ENCODE measurements at places on chromosomes 16 and 17.

DNA sequence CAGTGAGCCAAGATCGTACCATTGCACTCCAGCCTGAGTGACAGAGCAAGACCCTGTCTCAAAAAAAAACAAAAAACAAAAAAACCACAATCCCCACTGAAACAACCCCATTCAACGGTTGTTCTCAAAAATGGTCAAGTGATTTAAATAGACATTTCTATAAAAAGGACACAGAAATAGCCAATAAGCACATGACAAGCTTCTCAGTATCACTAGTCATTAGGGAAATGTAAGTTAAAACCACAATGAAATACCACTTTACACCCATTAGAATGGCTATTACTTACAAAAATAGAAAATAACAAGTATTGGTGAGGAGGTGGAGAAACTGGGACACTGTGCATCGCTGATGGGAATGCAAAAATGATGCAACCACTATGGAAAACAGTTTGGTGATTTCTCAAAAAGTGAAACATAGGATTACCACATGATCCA, 26.6 kb upstream of the MYLK3 start:
- DNase-seq, result no peak

DNA sequence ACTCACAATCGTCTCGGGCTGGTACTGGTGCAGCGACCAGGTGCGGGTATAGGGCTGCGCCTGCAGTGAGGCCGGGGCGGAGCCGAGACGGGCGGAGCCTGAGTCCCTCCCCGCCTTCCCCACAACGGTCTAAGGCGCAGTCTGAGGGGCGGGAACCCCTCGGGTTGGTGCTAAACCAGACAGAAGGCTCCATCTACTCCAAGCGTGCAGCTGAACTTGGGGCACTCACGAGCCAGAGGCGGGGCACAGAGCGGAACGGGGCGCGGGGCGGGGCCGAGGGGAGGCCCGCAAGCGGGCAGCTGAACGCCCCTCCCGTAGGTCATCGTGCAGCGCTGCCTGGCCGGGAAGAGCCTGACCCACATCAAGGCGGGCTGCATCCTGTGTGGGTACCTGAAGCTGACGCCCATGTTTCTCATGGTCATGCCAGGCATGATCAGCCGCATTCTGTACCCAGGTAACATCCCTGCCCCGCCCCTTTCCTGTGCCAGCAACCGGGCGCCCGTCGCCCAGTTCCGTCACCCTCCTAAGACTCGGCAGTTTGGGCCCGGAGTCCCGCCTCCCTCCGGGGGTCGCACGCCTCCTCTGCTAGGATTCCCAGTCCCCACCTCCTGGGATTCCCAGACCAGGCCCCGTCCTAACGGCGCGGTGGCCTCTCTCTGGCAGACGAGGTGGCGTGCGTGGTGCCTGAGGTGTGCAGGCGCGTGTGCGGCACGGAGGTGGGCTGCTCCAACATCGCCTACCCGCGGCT, 5.0 kb downstream of the SLC5A2 start:
- peak; percentile 82 for DNase-seq

- no peak for DNase-seq
These were observed 56.3 kb downstream of the XYLT1 start for GRCh38 chr16:17414421-17414820.

DNA sequence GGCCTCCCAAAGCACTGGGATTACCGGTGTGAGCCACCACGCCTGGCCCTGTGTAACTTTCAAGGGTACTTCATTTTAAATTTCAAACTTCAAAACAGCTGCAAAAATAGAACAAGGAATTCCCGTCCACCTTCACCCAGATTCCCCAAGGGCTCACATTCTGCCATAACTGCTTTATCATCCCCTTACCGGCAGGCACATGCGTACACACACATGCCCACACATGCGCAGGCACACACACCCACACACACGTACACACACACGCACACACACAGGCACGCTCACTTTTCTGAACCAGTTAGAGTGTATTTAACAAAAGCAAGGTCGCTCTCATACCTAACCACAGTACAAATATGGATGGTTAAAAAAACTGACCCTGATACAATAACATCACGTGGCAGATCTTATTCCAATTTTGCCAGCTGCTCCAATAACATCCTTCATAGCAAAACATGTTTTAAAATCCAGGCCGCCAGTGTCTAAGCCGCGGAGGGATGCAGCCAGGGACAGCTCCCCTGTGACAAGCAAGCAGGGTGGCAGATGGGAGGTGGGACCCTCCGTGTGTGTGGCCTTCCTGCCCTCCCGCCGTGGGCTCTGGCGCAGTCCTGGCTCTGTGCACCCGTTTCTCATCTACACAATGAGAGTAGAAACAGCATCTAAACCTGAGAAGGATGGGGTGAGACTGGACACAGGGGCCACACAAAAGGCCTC, 23.1 kb downstream of the PDIA2 start:
- DNase-seq, result no peak

DNA sequence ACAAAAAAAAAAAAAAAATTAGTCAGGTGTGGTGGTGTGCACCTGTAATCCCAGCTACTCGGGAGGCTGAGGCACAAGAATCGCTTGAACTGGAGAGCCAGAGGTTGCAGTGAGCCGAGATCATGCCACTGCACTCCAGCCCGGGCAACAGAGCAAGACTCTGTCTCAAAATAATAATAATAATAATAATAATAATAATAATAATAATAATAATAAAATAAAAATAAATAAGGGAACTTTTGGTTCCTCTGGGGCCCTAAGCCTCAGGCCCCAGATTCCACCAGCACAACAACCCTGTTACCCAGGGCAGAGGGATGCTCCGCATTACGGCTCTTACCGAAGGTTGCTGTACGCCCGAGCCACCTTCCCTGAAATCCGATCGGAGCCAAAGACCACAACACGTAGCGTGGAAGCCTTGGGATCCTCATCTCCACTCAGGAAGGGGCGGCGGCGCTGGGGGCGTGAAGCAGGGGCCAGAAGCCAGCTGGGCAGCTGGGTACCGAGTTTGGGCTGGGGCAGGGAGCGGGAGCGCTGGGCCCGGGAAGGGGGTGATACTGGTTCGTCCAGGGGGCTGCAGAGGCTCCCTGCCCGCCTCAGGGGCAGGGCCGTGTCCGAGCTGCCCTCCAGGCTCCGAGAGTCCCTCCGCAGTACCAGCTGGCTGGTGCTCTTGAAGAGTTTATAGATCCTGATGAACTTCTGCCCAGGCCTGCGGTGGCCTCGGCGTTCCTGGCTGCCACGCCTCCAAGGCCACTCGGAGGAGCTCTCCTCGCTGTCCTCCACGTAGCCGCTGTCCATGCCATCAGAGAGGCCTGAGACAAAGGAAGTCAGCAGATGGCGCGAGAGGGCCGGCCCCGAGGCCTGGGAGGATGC, 20.6 kb upstream of the PIK3R6 start:
- DNase-seq, result peak; percentile 66

DNA sequence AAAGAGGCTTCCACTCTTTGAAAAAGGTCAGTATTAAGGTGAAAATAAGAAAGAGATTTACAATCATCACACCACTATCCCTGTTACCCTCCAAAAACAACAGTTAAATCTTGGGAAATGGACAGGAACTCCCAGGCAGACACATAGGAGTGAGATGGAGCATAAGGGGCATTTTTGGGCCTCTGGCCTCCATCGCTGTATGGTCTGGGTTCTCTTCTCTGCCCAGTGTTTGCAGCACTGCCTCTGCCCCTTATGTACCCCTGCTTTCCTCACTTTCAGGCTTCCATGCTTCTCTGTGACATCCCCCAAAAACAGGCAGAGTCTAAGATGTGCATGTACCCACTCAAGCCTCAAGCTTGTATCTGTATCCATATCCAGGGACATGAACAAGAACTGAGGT, 630 bp upstream of the HOXB2 start:
- no peak for DNase-seq

- peak; percentile 63 for DNase-seq
These were observed at the start of gene TMEM219 for GRCh38 chr16:29961479-29962343. TMEM219 (plus strand) TSS chr16:29962079; CDS start chr16:29963144, 1,065 bp downstream.

DNA sequence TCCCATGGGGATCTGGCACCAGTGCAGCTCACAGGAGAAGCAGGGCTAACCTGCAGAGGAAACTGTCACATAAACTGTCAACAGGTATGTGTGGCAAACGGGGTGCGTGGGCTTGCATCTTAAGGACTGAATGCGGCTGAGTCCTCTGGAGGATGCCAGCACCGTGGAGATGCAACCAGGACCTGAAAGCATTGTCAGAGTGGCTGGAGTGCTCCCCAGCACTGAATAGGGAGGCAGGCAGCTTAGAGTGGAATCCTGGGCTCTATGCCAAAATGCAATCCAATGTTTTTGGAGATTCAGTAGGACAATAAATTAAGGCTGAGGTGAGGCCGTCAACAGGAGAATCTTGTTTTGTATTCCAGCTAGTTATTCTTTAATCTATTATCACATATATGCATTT, 21.3 kb upstream of the SALL1 start:
- DNase-seq, result no peak

DNA sequence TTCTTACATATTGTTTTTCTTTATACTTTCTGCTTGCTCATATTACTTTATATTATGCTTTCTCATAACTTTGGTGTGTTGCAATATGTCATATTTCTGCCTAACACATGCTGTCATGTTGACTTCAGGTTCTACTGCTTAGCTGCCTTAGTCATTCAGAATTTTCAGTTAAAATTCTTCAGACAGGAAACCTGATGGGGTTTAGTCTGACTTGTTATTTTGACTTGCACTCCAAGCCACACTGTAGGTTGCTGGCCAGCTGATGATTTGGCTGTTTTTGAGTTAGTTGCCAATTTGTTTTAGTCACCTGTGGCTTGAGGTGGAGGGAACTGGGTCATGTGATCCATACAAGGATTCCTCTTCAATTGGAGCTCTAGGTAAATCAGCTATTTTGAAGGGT, 315.4 kb downstream of the MAP2K6 start:
- DNase-seq, result no peak

DNA sequence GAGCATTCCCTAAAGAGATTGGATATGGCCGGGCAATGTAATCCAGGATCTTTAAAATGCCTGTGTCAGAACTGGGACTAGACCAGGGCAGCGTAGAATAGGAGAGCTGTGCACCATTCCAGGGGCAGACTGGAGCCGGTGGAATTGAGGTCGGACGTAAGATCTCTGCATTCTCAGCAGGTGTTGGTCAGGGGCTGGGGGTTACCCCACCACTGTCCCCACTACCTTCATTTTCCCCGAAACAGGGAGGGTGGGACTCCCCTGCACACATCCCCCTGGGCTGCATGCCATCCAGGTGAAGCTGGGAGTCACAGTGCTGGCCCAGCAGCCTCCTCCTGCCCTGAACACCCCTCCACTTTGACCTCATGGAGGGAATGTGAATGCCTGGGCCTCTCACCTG, 17.8 kb downstream of the OSBPL7 start:
- no peak for DNase-seq

DNA sequence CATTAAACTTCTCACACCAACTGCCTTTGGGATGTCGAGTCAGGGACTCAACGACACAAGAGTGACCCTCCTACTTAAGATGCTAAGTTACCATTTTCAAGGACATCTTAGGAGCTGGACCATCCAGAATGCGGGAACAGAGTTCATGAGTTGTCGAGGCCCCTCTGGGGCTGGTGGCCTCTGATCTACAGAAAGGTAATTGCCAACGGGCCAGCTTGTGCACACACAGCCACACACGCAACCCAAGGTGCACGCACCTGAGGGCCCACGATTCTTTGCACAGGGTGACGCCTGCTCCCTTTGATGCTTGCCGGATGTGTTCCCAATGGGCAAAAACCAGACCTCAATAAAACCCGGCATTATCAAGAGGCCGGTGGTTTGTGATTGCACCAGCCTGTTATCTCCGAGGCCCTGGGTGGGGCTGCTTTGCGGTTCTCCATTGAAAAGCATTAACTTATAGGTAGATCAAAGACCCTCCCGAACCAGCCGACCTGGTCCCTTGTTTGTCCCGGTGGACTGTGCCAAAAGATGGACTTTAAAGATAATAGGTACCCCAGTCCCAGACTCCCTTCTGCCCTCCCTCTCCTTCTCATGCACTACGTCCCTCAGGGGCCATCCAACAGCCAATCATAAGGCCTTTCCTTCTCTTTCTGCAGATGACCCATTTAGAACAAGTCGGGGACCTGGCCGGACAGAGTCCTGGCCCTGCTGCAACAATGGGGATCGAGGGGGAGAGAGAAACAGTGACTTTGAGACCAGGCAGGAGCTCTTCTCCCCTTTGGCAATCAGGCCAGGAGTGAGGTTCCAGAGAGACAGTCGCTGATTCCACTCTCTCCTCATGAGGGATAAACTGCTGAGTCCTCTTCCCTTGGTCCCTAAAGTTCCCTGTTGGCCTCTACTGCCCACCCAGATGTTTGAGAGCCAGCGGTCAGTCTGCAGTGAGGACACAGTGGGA, 292.5 kb downstream of the SOX9 start:
- no peak for DNase-seq

DNA sequence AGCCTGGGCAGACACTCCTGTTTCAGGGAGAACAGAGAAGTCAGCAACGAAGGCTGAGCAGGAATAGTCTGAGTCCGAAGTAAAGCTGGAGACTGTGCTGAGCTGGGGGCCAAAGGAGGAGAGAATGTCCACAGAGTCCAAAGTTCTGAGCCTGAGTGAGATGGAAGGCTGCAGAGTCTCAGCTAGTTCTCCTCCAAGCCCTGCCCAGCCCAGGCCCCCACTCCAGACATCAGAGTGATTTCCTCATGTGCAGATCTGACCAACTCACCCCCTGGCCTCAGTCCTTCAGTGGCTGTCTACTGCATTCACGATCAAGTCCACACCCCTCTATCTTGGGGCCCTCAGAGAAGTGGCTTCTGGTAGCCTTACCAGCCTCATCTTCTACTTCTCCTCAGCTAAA, 21.6 kb downstream of the SLC13A5 start:
- no peak for DNase-seq

DNA sequence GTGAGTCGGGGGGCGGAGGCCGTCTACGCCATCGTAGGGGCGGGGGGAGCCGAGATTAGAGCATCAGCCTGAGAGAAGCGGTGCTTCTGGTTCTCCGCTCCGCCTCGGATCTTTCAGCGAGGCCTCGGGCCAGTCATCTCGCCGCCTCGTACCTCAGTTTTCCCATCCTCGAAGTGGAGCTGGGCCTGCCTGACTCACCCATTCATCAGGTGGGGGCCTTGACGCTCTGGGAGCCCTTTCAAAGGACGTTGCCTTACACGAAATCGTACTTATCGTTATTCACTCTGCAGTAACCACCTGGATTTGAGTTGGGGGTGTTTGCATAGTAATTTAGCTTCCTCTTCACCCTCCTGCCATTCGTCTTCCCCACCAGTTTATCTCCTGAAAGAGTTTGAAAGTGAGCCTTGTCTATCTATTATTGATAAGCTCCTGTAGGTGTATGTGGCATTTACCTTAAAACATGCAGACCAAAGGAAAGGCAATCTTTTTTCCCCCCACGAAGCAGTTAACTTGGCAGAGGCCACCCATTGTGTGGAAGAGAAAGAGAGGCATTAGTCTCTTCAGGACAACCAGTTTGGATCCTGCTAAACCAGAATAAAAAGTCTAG, 674 bp downstream of the TAF15 start:
- no peak for DNase-seq
